ENCODE measurements at places on chromosomes 5 and 9.

- no peak for DNase-seq
Measured at GRCh38 chr5:175317872-175318271, 126.1 kb downstream of the DRD1 start.

- no peak for DNase-seq
Measured at GRCh38 chr5:142845954-142846398, 75.8 kb downstream of the ARHGAP26 start.

DNA sequence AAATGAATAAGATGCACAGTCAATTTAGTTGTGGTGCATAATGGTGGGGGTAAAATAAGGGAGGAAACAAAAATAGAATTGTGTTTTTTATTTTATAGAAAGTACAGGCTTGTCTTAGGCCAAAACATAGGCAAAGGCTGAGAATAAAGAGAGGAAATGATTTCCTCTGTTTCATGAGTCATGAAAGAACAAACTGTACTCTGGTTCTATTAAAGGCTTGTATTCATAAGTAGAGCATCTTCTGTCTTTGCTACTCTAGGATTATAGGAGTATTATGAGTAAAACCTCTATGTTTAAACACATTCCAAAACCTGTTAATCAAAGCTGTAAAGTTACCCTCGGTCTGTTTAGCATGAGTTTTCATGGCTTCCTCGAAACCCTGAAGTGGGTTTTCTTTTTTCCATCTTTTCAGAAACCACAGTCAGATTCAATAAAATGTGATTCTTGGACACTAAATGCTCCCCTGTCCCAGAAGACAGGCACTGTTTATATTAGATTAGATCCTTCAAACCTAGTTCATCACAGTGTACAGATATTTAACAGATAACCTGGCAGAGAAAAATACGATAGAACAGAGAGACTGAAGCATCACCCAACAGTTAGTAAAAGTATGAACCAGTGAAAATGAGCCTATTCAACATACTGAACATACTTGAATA is 473.9 kb upstream of the CYLC2 start:
- no peak for DNase-seq

DNA sequence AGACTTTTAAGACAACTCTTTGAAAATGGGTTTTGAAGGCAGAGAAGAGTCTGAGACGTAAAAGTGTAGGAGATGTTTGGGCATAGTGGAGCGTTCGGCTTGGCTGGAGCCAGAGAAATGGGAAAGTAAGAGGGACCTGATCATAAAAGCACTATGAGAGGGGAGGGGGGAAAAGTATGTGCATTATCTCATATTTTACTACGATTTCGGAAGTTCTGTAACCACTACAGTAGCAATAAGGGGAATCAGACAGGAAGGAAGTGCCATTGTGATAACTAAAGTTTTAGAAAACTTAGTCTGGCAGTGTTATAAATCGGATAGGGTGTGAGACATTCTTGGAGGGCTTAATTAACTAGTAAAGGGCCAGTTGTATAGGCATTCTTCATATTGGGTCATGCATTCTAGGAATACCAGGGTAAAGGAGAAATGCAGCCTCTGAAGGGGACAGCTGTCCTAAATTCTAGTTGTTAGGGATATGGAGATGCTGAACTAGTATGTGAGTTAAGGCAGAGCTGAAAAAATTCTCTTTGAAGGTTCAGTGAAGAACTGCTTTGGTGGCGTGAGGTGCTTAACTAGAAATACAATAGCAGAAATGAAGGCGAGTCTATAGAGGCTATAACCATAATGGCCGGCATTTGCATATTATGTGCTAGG is 83.8 kb upstream of the FREM1 start:
- no peak for DNase-seq

DNA sequence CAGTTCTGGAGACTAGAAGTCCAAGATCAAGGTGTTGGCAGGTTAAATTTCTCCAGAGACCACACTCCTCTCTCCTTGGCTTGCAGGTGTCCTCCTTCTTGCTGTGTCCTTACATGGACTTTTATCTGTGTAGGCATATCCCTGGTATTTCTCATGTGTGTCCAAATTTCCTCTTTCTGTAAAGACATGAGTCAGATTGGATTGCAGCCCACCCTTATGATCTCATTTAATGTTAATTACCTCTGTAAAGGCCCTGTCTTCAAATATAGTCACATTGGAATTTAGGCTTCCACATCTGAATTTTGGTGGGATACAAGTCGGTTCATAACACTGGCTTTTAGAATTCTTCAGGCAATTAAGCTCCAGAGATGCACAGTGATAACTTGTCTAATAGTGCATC is 322.2 kb upstream of the GRIA1 start:
- DNase-seq, result no peak

GRCh38 chr5:175354964-175355363 is 89.0 kb downstream of the DRD1 start:
- DNase-seq, result no peak

- DNase-seq, result no peak
Measured at GRCh38 chr9:137441289-137441934, at the start of gene ENTPD8. TSS of gene ENTPD8 (minus strand) at chr9:137441357. CDS start at chr9:137438285, 3,072 bp downstream.

- no peak for DNase-seq
Measured at GRCh38 chr9:131714821-131715220, 25.1 kb downstream of the RAPGEF1 start.

- no peak for DNase-seq
Measured at GRCh38 chr5:123753180-123753936, 241.4 kb downstream of the CSNK1G3 start.

GRCh38 chr9:88017096-88017495 is 42.8 kb upstream of the CDK20 start:
- DNase-seq, result no peak

Measured in stimulated activated CD4-positive, alpha-beta T cell treated with anti-CD3 and anti-CD28 coated beads, Interleukin-1b, Interleukin-23, amount 100 ng/mL, for 4 hours (primary cell).